ENCODE measurements at places on chromosomes 5 and 9. TPM values are rescaled to one million over a fixed set of nuclear protein-coding genes. Genes with fewer than 3 reads are reported as not detected.

The SOHLH1 gene
- polyA plus RNA-seq, result not detected

The FBN2 gene
- polyA plus RNA-seq, result 2.2 TPM

DNA sequence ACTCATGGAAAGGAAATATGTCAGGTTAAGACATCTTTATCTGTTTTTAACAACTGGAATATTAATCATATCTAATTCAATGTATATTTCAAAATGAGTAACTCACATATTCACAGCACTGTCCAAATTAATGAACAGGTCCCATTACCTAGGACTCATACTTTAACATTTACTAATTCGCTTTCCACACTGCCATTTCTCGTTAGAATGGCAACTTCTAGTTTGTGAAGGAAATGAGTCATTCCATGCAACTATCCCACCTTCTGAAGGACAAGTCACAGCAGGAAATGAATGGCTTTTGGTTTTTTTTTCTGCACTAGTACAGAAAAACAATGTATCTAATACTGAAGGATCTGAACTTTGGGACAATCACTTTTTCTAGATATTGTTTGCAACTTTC is 24.6 kb upstream of the IFNK start:
- no peak for DNase-seq

DNA sequence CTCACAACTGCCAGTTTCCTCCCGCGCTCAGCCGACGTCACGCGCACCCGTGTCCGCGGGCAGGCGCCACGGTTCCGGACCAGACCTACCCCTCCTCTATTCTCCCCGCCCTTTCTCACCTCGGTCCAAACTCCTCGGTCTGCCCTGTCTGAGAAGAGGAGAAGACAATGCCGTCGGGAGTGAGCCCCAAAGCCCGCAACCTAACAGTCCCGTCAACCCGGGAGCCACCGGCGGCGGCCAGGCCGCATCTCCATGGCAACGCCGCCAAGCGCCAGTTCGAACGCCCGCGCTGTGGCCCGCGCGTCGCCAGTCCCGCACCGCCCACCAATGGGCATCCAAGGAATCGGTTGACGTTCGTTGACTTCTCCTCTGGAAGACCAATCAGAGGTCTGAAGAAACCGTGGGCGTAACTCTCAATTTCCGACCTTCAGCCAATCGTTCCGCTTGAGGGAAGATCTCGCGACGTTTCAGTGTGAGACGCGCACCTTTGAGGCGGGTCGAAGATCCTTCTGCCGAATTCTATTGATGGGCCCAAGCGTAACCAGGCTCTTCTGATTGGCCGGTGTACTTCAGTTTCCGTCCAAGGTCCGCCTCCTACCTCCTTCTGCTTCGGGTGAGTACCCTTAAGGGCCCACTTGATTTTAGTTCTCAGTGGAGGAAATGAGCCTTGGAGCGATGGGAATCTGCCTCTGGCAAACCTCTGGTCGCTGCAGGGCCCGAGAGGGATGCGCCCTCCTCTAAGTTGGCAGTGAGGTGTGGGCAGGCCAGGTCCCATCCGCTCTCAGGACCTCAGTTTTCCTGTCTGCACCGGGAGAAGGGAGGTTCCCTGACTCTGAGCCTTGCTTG is at the start of the genes KIF24 and NUDT2:
Gene KIF24 (minus strand): TSS at position 282 of the 846 bp plus-strand sequence. CDS start 17,922 bp downstream, outside the sequence.
Gene NUDT2 (plus strand): TSS at position 583 of the 846 bp plus-strand sequence. CDS start 9,471 bp downstream, outside the sequence.
- DNase-seq, result peak; percentile 93

DNA sequence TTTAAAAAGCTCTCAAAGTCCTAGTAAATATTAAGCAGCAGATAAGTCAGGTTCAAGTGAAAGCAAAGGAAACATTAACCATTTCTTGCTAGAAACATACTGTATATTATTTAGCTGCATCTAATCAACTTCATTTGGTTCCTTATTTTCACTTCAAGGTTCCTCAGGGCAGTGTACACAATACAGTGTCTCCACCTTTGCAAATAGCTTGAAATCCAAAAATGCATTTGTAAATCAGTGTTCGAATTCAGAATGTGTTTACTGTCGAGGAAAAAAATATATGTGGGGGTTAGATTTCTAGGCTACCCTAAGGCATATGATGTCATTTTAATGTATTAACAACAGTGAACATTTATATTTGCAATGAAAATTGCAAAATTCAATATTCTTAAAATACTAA is 436.0 kb downstream of the CETN3 start:
- DNase-seq, result no peak

- no peak for DNase-seq
Observed at GRCh38 chr9:20152151-20152725, 363.4 kb upstream of the SLC24A2 start.

DNA sequence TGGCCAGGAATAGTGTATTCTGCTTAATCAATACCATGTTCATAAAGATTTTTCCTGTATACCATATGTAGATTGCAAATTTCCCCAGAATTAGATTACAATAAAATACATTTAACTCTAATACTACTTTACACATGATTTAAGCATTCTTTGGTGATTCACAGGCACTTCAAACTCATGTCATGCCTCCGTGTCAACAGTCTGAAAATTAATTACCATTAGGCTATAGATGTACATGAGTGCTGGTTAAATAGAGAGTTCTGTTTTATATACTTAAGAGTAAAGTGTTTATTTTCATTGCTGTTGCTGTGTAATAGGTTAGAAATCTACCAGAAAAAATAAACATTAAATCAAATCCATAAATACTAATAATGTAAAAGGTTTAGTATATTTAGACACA is 159.8 kb downstream of the ZSWIM6 start:
- no peak for DNase-seq

GRCh38 chr5:127683008-127683407 is 20.2 kb upstream of the CCDC192 start:
- DNase-seq, result no peak

DNA sequence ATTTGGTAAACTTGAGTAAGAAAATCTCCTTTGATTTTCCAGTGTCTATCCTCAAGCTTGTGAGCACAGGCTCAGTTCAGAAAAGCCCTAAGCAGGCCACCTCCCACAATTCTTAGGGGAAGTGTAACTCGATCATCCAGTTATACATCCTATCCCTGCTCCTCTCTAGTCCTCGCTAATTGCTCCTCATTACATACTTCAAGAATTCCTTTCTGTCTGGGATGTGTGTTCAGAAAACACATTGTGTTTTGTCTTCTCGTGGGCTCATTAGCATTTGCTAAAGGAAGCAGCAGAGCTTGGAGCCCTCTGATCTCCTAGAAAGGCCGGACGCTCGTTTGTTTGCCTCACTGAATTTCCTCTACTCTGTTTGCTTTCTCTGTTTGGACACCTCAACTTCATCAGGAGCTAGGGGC is 268.2 kb upstream of the RFX3 start:
- no peak for DNase-seq
